ENCODE measurements at places on chromosomes 16 and 17. TPM values are rescaled to one million over a fixed set of nuclear protein-coding genes. Genes with fewer than 3 reads are reported as not detected.

DNA sequence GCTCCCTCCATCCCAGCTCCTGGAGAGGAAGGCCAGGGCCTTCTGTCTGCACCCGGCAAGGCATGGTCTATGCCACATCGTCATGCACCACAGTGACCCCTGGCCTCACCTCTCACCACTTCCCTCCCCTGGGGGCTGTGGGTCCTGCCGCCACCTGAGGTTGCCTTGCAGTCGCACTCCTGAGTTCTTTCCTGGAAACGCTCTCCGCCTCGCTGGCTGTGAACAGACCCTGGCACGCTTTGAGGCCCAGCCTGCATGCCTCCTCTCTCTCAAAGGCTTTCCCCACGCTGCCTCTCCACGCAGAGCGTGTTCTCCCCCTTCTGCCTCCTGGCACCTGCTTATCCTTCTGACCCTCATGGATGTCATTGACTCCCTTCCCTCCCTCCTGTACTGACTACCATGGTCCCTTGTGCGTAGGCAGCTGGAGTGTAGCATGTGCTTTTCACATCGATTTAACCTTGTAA lies 45.4 kb downstream of the SEC14L1 start:
- DNase-seq, result no peak

- no peak for DNase-seq
These were observed 156.4 kb downstream of the CMIP start for GRCh38 chr16:81601008-81601428.

DNA sequence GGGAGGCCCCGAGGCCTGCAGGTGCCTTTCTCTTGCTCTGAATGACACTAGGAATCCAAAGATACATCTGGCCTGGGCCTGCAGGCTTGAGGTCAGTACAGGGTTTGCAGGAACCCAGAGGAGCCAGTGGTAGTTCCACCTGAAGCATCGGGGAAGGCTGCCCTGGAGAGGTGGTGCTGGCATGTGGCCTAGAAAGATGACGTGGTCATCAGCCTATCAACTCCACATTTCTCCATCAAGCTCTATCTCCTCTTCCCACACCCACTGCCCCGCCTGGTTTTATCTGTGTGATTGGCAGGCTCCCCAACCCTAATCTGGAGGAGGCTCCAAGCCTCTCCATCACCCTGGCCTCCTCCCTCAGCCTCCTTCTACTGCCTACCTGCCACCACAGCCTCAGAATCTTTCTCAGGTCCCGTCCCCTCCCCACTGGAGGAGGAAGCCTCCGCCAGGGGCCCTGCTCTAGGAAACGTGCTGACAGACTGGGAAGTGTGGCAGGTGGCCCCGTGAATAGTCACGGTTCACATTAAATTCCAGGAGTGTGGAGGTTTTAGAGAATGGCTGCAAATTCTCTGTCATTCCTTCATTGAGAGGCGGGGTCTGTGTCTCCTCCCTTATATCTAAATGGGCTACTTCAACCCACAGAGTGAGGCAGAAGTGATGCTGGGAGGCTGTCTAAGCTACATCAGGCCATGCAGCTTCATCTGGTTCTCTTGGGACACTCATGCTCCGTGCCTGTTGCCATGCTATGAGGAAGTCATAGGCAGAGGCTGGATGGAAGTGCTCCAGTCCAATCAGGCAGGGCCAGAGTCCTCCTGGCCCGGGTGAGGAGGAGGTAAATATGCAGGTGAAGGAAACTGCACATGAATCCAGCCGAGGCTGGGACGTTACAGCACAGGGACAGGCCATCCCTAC lies 11.4 kb upstream of the MAP2K3 start:
- no peak for DNase-seq

DNA sequence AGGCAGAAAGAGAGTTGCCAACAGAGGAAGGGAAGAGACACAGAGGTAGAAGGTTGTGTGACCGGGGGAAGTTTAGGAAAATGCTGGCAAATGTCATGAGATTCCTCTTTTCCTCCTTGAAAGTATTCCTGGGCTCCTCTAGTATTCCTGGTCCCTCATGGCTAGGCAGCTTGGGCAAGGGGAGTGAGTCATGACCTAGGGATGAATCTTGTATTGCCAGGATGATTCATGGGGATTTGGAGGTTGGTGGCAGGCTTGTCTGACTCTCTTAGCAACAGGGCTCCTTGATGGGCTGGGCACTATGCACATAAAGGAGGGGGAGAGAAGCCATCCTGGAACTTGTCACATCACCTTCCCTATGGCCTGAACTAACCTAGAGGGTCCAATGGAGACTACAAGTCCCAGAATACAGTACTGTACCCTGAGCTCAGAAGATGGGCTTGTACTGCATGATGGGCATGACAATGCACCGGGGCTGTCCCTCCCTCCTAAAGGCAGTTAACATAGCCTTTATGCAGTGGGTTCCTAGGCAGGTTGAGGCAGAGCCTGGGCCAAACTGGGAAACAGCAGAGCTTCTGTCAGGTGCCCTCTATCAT lies 2.1 kb upstream of the SEZ6 start:
- DNase-seq, result no peak

RHBDL1 gene
- 1.8 TPM for polyA plus RNA-seq

MT1H gene
- polyA plus RNA-seq, result not detected

TBC1D3G gene
- not detected for polyA plus RNA-seq

C17orf78 gene
- polyA plus RNA-seq, result not detected

Measured in hindlimb muscle (tissue), 1 donor.